ENCODE measurements at places on chromosomes 6 and 20.

GRCh38 chr6:17392978-17393891 lies at the start of gene CAP2:
CAP2 (plus strand) TSS chr6:17393595; CDS start chr6:17421556, 27,961 bp downstream.
- no peak for DNase-seq

DNA sequence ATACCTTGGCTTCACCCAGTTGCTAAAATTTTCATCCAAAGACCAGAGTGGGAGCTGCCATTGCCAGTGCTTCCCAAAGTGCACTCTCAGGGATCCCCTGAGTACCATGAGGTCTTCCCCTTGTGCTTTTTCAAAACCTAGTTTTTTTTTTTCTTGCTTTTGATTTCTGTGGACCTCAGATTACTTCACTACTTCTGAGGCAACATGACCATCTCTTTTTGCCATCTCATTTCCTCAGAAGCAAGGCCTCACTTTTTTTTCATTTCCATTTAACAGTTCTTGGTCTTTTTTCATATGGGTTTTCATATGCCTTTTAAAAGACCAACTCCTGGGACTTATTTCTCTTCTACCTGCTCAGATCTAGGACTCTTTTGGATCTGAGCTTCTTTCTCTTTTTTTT lies 64.1 kb upstream of the MMS22L start:
- no peak for DNase-seq

DNA sequence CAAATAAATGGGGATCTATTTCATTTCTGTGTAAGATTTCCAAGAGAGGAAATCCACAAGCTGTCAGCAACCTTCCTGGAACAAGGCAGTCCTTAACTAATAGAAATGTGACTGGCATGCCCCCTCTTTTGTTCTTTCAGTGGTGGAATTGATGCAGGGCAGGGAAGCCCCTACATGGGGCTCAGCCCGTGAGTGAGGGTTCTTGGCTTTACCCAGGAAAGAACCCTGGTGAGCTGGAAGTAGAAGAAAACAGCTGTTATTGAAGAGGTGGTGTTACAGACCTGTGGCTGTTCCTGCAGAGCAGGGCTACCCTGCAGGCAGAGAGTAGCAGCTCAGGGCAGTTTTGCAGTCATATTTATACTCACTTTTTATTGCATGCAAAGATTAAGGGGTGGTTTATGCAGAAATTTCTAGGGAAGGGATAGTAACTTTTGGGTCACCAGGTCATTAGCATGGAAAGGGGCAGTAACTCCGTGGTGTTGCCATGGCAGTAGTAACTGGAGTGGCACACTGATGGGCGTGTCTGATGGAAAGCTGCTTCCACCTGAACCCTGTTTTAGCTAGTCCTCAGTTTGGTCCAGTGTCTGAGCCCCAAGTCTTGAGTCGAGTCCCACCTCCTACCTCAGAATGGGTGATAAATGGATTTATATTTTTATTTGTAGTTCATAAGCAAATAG lies 88.7 kb upstream of the SCP2D1 start:
- no peak for DNase-seq

DNA sequence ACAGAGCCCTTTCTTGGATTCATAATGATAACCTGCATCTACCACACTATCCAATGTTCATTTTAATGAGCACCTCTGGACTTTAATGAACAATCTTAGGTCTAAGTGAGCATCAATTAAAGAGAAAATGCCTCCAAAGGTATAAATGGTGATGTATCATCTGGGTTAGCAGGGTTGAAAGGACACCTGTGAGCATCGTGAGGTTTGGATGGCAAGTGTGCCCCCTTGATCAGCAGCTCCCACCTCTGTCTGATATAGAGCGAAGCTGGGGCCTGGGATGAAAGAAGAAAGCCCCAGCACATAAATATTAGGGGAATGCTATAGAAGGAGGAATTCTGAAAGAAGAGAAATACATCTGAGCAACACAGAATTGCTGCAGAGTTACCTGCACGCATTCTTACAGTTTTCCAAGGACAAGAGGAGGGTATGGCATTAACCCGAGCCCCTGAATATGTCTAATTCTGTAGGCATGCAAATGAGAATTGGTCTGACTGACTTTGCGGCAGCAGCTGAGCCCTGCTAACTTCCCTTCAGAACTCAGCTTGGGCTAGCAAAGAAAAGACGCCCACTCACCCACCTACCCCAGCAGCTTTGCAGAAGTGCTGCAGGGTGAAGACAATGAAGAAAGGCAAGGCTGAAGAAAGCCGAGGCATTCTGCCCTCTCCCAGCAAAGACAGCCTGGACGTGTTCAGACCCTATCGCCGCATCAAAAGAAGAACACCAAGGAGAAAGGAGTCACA lies 136.2 kb downstream of the GMPR start:
- no peak for DNase-seq

DNA sequence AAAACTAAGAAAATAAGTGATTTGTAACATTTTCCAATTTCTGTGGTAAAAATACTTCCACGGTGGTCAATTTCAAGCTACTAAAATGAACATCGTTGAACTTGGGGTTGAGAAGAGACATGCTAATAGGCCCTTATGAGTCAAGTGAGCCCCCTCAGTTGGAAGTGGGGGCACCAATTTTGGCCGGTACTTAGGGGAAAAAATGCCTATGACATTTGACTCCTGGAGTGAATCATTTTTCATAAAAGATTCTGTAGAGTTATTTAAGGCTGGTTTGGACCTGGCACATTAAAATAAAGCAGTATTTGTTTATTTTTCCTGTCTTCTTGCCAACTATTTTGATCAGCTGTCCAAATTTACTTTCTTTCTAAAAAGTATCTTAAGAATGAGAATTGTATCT lies 32.4 kb upstream of the CAP2 start:
- DNase-seq = no peak

GRCh38 chr20:39398656-39399055 lies 436.5 kb downstream of the DHX35 start:
- DNase-seq = no peak

- no peak for DNase-seq
These were observed 54.6 kb downstream of the PHF3 start for GRCh38 chr6:63690221-63690620.

- peak; percentile 97 for DNase-seq
These were observed 4.9 kb upstream of the ARMC12 start for GRCh38 chr6:35731736-35732532.

DNA sequence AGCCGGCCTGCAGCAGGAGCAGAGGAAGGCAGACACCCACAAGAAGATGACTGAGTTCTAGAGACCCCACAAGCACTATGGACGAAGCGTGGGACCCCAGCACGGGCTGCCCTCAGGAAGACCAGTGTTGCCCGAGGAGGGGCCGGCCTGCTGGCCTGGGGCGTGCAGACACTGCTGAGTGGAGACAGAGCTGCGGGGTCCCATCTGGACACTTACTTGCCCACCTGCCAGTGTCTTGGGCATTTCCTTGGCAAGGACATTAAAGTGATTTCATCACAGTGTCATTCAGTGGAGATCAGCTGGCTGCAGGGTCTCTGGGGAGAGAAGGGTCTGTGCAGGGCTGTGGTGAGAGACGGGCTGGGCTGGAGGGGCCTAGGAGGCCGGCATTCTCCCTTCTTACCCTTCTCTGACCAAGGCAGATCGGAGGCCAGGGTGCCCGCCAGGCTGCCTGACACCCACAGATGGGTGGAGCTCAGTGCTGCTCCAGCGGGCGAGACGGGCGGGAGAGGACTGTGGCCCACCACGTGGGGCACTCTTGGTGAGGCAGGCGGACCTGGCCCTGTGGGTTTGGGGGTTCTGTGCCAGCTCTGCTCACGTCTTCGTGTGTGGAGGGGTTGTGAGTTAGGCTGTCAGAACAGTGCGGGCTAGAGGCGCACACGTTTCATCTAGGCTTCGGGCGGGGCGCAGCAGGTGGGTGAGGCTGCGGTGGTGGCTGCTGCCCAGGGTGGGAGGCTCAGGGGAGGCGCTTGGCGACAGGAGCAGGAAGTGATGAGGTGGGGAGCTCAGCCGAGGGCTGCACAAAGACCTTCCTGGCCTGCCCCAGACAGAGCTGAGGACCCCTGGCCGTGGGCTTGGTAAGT lies at the start of gene LIME1:
TSS of gene LIME1 (plus strand) at position 806 of the 860 bp plus-strand sequence. CDS start 886 bp downstream, outside the sequence.
- DNase-seq = peak; percentile 82

GRCh38 chr6:132900849-132901248 lies 86.5 kb downstream of the RPS12 start:
- no peak for DNase-seq

DNA sequence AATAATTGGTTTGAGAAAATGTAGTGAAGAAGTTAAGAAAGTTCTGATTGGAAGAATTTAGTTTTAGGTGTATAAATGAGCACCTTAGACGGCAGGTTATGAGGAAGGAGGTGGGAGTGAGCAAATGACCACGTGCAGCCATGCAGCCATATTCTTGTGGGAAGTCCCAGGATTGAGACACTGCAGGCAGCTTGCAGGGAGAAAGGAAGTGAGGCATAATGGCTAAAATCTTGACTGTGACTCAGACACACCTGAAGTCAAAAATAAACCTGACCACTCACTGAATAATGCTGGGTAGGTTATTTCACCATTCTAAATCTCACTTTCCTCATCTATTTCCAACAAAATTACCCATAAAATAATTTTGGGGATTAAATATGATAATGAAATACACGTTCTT lies 16.6 kb downstream of the DSE start:
- DNase-seq = no peak

- no peak for DNase-seq
These were observed 190.4 kb upstream of the UST start for GRCh38 chr6:148556410-148556809.

DNA sequence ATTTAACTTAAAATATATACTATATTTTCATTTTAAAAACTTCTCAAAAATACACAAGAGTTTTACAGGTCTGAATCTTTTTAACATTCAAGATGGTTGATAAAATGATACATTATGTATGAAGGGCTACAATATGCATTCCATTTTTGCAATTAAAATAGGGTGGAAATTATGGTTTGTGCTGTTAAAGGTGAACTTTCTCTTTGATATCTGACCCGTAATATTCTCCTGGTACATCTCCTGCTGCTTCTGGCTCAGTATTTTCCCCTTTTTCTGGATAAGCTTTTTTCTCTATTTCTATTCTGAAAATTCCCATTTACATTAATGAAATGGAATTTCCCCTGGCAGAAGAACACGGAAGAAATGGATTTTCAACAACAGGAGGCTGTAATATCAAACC lies 27.4 kb upstream of the LCA5 start:
- no peak for DNase-seq

DNA sequence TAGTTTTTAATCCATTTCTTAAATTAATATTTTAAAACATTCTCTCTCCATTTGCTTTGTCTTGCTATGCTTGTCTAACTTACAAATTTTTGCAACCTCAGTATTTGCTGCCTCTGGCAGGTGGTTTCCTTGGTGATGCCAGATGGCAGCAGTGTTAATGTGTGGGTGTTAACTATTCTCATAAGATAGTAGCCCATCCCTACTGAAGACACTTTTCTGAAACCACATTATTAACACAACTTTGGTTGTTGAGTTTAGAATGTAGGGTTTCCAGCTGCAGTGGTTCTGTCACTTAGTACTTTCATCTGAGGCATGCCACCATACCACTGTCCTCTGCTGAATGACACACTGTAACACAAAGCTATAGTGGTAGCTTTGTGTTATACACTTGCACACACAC lies 75.1 kb downstream of the MYO6 start:
- DNase-seq = no peak

GRCh38 chr6:80250391-80250997 lies 144.0 kb downstream of the BCKDHB start:
- DNase-seq = no peak

DNA sequence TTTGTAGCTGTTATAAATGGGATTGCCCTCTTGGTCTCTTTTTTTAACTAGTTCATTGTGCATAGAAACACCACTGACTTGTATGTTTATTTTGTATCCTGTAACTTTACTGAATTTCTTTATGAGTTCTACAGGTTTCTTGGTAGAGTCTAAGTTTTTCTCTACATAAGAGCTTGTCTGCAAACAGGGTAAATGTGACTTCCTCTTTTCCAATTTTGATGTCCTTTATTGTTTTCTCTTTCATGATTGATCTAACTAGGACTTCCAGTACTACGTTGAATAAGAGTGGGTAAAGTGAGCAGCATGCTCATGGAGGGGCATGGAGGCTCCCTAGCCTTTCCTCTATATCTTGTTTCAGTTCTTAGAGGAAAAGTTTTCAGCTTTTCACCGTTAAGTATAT lies 3.0 kb upstream of the WFDC10A start:
- DNase-seq = no peak

GRCh38 chr6:113558966-113559365 lies 298.2 kb upstream of the MARCKS start:
- no peak for DNase-seq

- DNase-seq = no peak
These were observed 12.3 kb downstream of the LOC128125822 start for GRCh38 chr6:63584566-63584965.

DNA sequence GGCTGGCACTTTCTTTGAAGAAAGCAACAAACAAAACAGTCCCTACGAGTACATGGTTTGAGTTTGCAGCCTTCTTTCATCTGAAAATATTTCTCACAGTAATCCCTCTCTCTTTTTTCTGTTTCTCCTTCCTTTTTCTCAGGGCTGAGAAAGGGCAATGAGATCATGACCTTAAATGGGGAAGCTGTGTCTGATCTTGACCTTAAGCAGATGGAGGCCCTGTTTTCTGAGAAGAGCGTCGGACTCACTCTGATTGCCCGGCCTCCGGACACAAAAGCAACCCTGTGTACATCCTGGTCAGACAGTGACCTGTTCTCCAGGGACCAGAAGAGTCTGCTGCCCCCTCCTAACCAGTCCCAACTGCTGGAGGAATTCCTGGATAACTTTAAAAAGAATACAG lies 80.7 kb upstream of the CLDN20 start:
- no peak for DNase-seq

DNA sequence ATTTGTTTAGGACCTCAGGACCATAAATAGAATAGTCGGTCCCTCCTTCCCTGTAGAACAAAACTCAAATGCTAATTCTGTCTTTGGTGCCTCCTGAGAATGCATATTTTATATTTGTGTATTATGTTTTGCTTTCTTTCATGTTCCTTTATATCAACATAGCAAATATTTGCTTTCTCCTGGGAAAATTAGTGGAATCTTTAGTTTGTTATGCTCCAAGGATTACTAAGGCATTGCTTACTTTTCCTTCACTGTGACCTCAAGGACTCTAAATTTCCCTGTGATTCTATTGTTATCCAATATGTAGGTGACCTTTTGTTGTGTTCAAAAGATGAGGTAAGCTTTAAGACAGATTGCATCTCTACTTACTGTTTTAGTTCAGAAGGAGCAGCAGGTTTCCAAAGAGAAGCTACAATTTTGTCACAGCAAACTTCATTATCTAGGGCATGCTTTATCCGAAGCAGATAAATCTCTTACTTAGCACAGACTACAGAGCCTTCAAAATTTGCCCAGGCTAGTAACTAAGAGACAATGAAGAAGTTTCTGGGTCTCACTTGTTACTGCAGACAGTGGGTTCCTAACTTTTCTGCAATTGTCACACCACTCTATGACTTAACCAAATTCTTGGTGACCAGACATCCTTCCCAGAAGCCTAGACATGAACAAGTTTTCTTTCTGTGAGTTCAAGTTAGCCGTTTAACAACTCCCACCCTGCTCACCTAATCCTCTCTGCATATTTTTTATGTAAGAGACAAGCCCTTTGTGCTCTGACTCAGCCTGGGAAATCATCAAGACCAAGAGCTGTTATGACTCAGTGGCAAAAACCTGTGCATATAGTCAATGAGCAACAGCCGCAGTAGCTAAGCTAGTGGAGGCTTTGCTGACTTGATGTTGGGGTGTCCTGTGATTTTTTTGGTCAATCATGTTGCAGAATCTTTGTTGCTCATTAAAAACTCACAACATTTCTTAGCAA lies 378.8 kb downstream of the QKI start:
- DNase-seq = no peak

GRCh38 chr6:105398859-105399258 lies 4.0 kb downstream of the PREP start:
- no peak for DNase-seq

Measured in activated CD8-positive, alpha-beta memory T cell treated with anti-CD3 and anti-CD28 coated beads, Interleukin-2, amount 50 U/mL, for 48 hours (primary cell).